Stimulated activated naive CD4-positive, alpha-beta T cell (primary cell): ENCODE measurements at places on chromosomes 3 and 15.

GRCh38 chr3:3627114-3627513 is 172.1 kb upstream of the LRRN1 start:
- no peak for DNase-seq

GRCh38 chr3:39011191-39011736 is 40.5 kb downstream of the SCN11A start:
- DNase-seq = no peak

- DNase-seq = no peak
These were observed 268.7 kb downstream of the EDEM1 start for GRCh38 chr3:5456199-5456598.

DNA sequence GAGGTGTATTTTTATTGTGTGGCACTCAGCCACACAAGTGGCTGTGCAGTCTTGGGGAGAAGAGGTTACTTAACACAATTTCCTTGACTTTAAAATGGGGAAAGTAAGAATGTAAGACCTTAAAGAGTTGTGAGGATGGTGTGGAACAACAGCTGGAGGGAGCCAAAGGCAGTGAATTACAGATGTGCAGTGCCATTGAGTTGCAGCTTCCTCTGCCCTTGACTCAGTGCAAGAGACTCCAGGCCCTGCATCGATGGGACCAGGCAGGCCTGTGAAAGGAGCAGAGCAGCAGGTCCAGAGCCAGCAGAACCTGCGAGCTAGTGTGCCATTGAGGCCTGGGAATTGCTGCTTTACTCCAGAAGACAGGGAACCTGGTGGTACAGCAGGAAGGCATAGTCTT is 27.2 kb downstream of the EEFSEC start:
- no peak for DNase-seq

DNA sequence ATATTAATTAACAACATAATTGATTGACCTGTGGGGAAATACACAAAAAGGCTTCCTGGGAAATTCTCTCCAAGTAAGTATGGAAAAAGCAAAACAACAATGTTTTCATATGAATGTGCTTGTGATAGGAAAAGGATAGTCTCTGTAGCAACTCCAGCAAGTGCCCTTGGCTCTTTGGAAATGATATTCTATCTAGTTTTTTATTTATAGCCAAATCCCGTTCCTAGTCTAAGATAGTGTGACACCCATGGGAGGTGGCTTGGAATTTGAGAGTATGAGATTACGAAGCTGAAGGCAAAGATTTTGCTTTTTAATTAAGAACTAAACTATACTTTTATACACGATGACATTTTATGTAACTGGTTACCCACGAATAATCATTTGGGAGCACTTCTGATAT is 119.9 kb downstream of the PDZRN3 start:
- no peak for DNase-seq

DNA sequence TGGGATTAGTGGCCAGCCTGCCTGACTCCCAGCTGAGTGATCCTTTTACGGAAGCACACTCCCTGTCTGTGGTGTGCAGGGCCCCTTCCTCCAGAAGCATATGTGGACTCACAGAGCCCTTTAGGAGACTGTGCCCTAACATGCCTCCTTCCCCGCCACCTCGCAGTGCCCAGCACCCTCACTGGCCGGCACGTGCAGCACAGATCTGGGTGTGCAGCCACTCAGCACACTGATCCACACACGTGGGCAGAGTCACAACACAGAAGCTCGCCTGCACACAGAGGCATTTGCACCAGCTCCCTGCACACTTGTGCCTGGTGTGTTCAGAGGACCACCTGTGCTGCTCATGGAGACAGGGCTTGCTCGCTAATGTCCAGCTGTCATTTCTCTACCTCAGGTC is 23.6 kb upstream of the CSPG4 start:
- DNase-seq = no peak

DNA sequence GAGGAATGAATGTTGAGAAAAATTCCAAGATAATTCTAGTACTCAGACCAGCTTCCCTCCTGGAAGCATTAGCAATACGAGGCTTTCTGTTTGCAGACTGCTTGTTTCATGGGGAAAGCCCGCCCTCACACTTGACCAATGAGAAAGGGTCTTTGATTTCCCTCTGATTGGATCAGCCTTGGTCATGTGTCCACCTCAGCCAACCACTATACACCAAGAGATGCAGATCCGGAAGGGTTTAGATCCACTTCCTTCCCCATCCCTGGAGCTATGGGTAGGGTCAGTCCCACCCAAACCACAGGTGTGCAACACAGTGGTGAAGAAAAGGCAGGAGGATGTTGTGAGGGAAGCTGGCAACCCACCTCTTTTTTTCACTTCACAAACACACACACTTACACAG is 154.7 kb downstream of the SV2B start:
- no peak for DNase-seq

DNA sequence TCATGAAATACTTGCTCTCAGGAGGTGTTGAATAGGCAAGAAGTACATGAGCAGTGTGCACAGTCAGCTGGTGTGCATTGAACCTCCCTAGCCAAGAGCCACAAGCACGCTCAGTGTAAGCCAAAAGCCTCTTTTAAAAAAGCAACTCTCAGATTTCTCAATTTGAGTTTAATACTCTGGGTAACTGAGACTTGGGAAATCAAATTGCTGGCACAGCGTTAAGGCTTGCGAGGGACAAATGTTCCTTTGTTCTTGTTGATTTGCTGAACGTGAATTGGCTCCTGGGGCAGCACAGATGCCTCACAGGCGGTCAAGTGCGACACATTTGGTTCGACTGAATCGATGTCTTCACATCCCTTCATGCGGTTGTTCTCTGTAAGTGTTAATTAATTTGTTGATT is at the start of gene FAM240A:
Gene FAM240A, plus strand, starts transcription at position 202 of the 400 bp plus-strand sequence. Its CDS starts 159 bp downstream, at position 361.
- no peak for DNase-seq
